Spleen (tissue), 13 donors: ENCODE measurements at places on chromosomes 6 and 20. TPM values are rescaled to one million over a fixed set of nuclear protein-coding genes. Genes with fewer than 3 reads are reported as not detected.

DNA sequence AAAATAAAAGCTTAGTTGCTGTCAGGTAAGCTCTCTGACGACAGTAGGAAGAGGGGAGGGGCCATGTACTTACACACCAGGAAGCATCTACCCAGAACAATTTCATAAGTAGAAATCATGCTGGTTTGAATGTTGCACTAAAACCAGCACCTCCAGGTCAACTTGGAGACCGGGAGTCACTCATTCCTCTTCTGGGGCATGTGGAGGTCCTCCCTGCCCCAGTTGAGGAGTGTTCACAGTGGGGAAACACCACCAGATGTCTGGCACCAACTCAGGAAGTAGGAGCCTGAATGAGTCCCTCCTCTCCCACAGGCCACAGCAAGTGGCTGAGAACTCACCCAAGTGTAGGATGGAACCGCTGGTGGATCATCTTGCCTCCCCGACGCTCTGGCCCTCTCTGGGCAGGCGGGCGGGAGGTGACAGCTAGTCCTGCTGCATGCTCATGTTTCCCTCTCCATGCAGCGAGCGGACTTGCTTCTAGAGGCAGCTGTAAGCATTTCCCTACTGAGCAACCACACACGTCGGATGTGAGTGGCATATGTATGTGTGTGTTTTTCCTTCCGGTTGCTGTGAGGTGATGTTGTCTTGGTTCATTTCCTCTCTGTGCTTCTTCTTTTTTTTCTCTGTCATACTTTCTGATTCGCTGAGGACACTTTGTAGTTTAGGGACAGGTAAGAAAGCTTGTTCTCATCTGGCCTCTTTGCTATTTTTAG is 149.5 kb upstream of the NEDD9 start:
- peak overlapping the region; percentile 79 for H3K4me3 ChIP-seq
- DNase-seq = peak; percentile 91
- peak overlapping the region; percentile 93 for H3K27ac ChIP-seq
- no peaks in the 10 kb centered on the region for H3K27me3 ChIP-seq

Gene ETV7
- total RNA-seq = 1.9 TPM

- DNase-seq = no peak
- no peak overlapping the region for H3K4me3 ChIP-seq
- no peak overlapping the region for H3K27ac ChIP-seq
- no peaks in the 10 kb centered on the region for H3K27me3 ChIP-seq
- H3K4me1 ChIP-seq = peaks cover 5% of the 10 kb centered on the region
These were observed 365.8 kb upstream of the MARCKS start for GRCh38 chr6:113491376-113491775.

- no peaks in the 10 kb centered on the region for H3K36me3 ChIP-seq
- DNase-seq = no peak
- no peak overlapping the region for H3K4me3 ChIP-seq
- no peak overlapping the region for H3K27ac ChIP-seq
These were observed 15.6 kb upstream of the GCNT2 start for GRCh38 chr6:10505529-10505928.
